ENCODE measurements at places on chromosomes 12 and 14. TPM values are rescaled to one million over a fixed set of nuclear protein-coding genes. Genes with fewer than 3 reads are reported as not detected.

Gene GPR137C
- not detected for total RNA-seq

- no peak overlapping the region for H3K4me3 ChIP-seq
- H3K27ac ChIP-seq, result no peak overlapping the region
- no peaks in the 10 kb centered on the region for H3K36me3 ChIP-seq
- H3K4me1 ChIP-seq, result peaks cover 6% of the 10 kb centered on the region
- no peak for DNase-seq
Measured at GRCh38 chr14:34038358-34039057, 87.6 kb upstream of the EGLN3 start.

- peaks cover 8% of the 10 kb centered on the region for H3K27me3 ChIP-seq
- H3K4me1 ChIP-seq, result no peaks in the 10 kb centered on the region
- no peak overlapping the region for H3K4me3 ChIP-seq
- no peak overlapping the region for H3K27ac ChIP-seq
Measured at GRCh38 chr12:119301379-119301778, 33.1 kb upstream of the CCDC60 start.

DNA sequence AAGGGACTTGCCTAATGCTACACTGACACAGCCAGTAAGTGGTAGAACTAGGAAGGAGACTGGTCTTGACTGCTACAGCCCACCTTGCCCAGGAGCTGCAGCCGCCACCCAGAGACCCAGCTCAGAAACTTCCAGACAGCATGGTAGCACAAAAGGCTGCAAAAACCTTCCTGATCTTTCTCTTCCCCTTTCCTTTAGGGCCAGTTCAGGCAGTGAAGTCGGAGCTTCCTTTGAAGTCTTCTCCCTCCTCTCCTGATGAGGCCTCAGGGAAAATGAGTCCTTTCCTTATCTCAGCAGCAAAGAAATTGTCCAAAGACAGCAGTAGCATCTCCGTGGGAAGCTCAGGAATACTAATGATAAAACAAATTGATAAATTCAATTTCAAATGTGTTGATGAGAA lies 21.0 kb upstream of the CHST11 start:
- peaks cover 11% of the 10 kb centered on the region for H3K27me3 ChIP-seq
- no peak for DNase-seq
- H3K27ac ChIP-seq, result no peak overlapping the region
- H3K4me1 ChIP-seq, result no peaks in the 10 kb centered on the region

Gene KLRG1
- total RNA-seq, result 2.5 TPM

Measured in suprapubic skin (tissue), 4 donors.